Endothelial cell of umbilical vein (primary cell): ENCODE measurements at places on chromosomes 6 and 20.

DNA sequence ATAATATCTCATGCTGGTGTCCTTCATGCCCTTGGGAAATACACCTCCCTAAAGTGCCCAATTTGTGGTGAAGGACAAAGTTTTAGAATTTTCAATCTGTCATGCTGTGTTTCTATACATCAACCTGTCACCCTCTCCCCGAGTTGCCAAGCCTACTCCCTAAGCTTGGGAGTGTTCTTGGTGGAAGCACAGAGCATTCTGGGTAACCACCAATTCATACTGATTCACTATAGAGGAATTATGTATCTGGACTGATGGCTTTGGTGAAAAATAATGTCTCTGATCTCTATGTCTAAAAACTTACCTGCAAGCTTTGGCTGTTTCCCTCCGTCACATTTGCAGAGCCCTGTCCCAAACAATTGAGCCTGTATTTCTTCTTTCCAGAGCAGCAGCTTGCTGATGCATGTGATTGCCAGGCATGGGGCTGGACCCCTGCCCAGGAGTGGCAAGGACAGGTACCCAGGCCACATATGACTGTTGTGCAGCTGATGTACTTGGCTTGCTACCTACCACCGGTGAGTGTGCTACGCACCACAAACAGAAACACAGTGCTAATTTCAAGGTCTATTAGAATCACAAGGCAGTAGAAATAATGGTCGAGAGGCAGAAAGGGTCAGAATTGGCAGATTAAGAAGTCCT is 202.8 kb upstream of the CITED2 start:
- no peak for DNase-seq

DNA sequence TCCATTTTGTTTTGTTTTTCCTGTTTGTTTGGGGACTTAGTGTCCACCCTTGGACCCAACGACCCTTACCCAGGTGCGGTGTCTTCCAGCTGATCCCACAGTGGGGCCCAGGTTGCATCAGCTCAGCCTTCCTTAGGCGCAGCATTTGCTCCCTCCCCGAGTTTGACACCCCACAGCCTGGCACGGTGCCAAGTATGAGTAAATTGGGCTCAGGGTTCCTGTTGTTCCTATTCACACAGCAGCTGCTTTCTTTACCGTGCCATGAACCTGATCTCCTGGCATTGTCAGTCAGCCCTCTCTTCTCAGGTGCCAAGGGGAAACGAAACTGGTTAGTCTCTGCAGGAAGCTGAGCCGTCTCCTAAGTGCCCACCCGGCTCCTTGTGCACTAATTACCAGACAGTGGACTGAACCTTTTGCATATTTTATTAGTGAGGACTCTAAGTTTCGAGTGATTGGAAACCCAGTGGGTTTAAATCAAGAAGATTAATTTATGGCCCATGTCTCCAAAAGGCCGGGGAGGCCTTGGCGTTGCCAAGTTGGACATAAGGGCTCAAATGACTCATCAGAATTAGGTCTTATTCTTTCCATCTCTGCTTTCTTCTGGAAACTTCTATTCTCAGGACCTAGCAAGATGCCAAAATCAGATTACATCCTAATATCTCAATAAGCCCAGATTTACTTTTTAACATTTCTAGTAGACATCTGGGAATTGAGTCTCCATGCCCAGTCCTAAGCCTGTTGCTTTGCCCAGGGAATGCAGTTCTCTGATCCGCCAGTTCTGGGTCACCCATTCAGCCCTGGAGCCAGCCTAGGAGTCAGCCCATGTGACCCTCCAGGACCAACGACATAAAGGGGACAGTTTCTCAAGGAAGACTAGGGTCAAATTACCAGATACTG is 68.8 kb downstream of the TSHZ2 start:
- no peak for DNase-seq

- no peak for DNase-seq
Observed at GRCh38 chr6:2978923-2979322, 7.6 kb upstream of the SERPINB6 start.

DNA sequence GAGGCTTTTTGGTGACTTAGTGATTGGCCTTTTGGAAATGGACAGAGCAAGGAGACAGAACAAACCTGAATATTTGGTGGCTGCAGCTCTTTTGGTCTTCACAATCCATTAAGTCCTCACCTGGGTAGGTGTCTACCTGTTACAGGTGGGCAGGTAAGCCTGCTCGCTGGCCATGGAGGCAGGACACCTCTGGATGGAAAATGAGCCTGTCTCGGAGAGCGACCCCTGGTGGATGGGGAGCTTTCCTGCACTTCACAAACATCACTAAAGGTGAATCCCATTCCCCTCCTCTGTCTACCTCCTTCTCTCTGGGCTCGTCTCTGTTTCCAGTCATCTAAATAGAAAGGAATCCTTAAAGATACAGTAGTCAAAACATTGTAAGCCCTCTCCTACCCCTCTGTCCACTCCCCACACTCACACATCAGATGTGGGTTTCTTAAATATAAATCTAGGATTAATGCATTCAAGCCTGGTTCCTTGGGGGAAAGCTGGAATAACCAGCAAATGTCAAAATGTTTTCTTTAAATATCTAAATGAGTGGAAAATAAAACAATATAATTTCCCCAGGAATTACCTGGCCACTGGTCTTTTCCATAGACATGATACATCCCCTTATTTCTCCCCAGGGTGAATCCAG is 304.9 kb downstream of the CDH26 start:
- DNase-seq, result no peak

- no peak for DNase-seq
Observed at GRCh38 chr6:79874531-79875134, 72.7 kb downstream of the ELOVL4 start.

DNA sequence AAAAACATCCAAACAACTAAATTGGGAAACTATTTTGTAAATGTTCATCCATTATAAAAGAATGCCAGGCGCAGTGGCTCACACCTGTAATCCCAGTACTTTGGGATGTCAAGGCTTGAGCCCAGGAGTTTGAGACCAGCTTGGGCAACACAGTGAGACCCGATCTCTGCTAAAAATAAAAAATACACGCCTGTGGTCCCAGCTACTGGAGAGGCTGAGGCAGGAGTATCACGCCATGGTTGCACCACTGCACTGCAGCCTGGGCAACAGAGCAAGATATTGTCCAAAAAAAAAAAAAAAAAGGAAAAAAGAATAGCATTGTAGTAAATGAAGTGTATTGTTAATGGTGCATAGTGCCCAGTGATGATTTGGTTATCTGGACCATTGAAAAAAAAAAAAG is 38.7 kb downstream of the FKBP5 start:
- DNase-seq, result no peak

DNA sequence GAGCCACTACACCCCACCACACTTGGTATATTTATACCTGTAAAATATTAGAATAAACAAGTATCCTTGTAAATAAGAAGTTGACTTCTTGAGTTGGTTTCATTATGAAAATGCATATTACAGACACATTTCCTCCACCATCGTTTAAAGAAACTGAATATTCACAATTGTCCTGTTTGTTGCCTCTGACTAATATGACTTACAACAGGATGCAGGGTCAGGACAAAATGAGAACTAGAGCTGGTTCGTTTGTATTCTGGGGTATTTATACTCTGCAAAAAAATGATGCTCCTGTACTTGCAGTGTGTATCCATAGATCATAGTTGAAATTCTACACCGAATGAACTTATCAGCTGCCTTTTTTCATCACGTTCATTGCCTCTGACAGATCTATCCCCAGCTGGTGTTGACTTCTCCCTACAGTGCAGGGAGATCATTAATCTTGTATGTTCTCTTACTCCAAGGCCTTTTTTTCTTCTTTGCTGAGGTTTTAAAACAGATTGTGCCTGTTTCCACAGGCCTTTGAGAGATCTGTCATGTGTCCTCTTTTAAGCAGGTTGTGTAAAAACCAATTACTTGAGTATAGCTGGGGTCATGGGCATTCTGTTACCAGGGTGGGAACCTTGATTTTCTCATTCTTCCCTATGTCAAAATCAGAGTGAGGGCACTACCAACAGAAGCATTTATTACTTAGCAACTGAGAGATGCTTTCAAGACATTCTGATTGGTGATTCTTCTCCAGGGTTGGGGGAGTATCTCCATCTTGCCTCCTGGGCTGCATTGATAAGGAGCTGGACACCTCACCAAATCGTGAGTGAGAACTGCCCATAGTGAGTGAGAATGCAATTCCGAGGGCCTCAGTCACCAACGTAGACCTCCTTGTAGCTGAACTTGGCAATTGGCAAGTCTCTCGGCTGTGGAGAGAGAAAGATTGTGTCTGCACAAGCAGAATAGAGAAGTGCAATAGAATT is 78.8 kb upstream of the CD83 start:
- no peak for DNase-seq

DNA sequence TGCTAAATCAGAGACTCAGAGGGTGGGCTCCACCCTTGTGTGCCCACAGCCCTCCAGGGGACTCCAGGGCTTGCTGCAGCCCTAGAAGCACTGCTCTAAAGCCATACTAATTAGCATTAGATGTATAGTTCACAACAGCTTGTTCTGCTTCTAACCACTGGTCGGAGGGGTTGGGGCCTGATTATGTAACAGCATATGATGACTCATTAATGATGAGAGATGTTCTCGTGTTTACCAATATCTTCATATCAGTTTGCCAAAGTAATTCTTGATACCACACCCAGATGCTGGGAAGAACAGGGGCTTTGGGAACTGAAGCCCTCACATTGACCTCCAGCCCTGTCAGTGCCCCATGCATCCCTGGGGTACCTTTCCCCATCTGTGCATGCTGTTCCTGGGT is 104.1 kb upstream of the FOXA2 start:
- DNase-seq, result no peak

DNA sequence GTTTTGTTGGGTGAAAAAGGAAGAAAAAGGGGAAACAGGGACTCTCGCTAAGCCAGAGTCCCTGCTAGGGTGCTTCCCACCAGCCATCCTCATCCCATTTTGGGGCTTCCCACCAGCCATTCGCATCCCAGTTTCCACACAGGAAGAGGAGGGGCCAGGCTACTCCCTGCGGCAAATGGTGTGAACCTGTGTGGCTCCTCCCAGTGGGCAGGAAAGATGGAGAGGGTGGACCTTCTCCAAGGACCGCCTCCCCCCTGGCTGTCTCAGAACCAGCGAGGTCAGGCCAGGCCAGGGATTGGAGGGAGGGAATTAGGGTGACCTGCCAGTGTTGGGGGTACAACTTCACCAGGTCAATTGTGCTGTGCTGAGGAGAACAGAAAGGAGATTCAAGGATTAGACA is 326.9 kb downstream of the PACRG start:
- DNase-seq, result no peak

- DNase-seq, result peak; percentile 29
Observed at GRCh38 chr6:42970871-42971612, 7.9 kb downstream of the PEX6 start.

DNA sequence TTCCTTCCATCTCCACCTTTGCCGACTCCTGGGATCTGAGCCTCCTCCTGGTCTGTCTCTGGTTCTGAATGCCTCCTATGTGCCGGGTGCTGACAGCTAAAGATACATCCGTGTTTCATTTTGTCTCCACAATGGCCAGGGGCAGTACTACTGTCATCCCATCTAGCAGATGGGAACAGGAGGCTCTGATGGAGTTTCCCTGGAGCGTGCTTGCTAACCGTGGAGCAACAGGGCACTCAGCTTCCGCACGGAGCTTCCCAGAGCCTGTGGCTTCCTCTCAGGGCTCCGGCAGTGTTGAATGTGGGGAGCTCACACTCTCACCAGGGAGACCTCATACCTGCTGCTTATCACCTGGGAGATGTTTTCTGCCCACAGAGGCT is 11.9 kb upstream of the NPBWR2 start:
- DNase-seq, result no peak

DNA sequence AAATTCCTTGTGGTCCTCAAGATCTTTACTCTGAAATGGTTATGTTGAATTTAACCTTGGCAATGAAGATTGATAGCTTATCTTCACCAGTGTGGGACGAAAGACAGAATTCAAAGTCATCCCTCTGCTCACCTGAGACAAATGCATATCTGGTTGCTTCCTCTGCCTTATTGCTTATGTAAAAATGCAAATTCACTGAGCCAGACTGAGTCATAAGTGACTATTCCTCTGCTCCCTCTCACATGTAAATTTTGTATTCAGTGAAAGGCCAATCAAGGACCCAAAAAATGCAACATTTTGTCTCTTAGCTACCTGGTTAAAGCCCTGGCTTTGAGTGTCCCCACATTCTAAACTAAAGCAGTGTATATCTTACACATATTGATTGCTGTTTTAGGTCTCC is 593.1 kb upstream of the GJE1 start:
- DNase-seq, result no peak

DNA sequence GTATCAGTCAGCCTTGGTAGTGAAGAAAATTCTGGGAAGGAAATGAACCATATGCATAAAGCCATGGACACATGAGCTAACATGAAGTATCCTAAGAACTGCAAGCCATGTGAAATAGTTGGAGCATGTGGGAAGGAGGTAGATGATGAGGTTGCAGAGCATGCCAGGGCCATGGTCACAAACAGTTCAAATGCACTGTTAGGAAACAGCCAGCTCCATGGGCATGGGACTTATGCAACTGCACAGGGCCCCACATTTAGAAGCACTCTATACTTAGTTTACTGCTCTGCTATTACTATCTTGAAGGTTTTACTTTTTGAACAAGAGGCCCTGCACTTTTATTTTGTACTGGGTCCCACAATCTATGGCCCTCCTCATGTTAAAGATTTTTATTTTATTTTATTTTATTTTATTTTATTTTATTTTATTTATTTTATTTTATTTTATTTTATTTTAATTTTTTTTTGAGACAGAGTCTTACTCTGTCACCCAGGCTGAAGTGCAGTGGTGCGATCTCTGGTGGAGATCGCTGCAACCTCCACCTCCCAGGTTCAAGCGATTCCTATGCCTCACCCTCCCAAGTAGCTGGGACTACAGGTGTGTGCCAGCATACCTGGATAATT is 169.1 kb downstream of the IBTK start:
- no peak for DNase-seq

- no peak for DNase-seq
Observed at GRCh38 chr20:38947931-38948362, 14.2 kb upstream of the DHX35 start.

GRCh38 chr6:149334201-149334600 is 16.7 kb downstream of the TAB2 start:
- DNase-seq, result peak; percentile 64

DNA sequence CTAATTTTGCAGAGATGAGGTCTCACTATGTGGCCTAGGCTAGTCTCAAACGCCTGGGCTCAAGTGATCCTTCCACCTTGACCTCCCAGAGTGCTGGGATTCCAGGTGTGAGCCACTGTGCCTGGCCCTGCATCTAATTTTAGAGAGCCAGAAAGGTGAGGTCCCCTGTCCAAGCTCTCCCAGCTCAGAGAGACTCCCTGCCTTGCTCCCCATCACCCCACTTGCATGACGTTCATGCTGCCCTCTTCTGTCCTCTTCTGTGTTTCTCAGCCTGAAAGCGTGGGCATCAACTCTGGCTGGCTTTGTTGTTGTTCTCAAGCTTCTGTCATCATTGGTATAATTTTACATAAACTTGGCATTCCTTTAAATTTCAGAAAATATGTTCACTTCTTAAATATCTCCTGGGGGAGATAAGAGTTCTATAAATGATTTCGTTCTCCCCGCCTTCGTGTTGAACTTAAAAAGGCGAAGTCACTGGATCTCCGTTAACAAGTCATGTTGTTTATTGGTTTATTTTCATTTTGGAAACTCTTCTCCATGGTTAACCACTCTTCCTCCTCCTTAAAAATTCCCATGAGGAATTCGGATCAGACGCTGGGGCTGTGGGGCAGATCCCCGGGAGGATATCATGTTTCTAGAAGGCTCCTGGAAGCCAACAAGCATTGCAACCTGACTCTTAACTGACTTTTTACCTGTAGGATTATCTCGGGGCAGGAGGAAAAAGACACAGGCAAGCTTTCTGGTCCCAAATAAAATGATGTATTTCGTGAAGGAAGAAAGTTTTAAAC is 13.2 kb upstream of the PARD6B start:
- DNase-seq, result no peak

GRCh38 chr6:43838276-43839036 is 68.4 kb downstream of the VEGFA start:
- peak; percentile 31 for DNase-seq

GRCh38 chr20:3995067-3995748 is 20.1 kb downstream of the RNF24 start:
- DNase-seq, result no peak
